ENCODE measurements at places on chromosomes 3 and 15.

- no peak for DNase-seq
Measured at GRCh38 chr3:128567141-128567540, 74.1 kb upstream of the GATA2 start.

GRCh38 chr3:111592143-111592542, 3.0 kb downstream of the ZBED2 start:
- no peak for DNase-seq

DNA sequence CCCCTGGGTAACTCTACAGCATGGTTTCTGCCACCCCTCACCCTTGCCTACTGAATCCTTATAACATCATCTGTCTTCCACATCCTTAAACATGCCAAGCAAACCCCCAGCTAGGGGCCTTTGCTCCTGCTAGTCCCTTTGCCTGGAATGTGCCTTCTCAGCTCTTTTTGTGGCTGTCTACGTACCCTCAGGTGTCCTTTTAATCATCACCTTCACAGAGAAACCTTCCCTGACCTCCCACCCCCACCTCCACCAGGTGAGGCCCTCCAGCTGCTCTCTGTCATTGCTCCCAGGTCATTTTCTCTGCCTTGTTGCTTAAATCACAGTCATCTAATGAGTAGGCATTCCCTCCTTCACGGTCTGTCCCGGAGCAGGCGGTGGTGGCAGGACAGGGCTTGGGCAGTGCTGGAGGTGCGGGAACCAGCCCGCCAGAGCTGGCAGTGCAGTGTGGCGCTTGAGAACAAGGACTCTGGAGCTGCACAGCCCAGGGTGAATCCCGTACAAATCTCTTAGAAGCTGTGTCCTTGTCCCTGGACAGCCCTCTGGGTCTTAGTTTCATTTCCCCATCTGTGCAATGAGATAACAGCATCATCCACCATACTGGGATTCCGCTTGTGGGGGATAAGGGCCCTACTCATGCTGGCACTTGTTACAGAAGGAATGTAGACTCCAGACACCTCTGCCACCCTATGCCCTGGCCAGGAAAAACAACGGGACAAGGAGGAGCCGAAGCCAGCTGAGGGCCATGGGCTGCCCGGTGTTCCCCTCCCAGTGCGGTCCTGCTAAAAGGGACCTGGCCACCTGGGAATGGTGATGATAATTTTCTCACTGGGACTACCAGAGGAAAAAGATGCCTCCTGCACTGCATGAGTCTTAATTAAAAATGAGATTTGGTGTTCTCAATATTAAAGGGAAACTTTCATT, 52.1 kb upstream of the IQSEC1 start:
- DNase-seq = no peak

GRCh38 chr3:99678023-99678422, 39.6 kb downstream of the COL8A1 start:
- peak; percentile 56 for DNase-seq

DNA sequence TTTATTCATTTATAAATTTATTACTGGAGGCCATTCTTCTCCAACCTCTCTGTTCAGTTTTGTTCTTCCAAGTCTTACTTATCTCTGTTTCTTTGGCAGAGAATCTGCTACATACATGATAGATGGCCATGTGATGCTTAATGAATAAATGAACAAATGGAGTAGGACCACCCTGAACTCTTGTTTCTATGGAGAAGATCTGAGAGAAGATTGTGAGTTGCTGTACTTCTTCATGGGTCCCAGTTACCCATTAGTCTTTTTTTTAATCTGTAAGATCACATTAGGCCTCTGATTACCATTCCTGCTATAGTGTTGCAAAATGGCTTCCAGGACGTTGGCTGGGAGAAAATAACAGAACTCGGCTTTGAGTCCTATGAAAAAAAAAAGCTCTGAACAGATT, 191.9 kb upstream of the SYNPR start:
- no peak for DNase-seq

DNA sequence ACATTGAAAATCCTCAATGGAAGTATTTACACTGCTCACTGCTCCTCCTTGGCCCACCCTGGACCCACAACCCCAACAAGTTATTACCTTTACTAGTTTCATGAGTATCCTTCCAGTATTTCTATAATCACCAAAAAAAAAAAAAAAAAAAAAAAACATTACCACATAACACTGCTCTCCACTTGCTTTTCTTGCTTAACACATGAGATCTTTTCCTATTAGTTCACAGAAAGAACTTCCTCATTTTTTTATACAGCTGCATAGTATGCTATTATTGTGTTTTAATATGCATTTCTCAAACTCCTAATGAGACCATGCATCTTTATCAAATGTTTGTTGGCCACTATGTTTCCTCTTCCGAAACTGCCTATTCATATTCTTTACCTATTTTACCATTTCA, 14.6 kb downstream of the GABPB1 start:
- no peak for DNase-seq

DNA sequence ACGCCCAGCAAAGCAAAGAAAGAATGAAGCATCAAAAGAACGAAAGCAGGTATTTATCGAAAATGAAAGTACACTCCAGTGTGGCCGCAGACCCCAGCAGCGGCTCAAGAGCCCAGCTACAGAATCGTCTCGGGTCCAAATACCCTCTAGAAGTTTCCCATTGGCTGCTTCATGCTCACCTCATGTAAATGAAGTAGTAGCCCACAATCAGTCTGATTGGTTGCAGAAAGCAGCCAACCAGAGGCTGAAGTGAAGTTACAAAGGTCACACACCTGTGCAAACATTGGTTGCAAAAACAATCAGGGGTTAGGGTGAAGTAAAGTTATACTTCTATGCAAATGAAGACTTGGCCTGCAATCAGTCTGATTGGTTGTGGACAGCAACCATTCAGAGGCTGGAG, 32.0 kb downstream of the SV2B start:
- no peak for DNase-seq

- no peak for DNase-seq
Measured at GRCh38 chr3:147393261-147393942, 12.9 kb downstream of the ZIC4 start.

DNA sequence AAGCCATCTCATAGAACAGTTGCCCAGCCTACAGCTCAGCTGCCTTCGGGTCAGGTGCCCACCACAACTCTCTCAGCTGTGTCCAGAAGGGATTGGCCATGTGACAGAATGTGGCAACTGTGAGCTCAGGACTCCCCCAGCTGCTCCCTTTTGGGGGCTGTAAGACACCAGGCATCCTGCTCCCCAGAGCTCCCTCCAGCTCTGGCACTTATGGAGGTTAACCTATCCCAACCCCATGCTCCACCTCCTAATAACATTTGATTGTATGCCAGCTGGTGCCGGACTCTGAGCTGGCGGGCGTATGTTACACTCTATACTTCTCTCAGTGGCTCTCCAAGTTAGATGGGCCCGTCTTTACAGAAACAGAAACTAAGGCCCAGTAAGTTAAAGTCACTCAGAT, 222.8 kb downstream of the FAM43A start:
- DNase-seq = no peak

DNA sequence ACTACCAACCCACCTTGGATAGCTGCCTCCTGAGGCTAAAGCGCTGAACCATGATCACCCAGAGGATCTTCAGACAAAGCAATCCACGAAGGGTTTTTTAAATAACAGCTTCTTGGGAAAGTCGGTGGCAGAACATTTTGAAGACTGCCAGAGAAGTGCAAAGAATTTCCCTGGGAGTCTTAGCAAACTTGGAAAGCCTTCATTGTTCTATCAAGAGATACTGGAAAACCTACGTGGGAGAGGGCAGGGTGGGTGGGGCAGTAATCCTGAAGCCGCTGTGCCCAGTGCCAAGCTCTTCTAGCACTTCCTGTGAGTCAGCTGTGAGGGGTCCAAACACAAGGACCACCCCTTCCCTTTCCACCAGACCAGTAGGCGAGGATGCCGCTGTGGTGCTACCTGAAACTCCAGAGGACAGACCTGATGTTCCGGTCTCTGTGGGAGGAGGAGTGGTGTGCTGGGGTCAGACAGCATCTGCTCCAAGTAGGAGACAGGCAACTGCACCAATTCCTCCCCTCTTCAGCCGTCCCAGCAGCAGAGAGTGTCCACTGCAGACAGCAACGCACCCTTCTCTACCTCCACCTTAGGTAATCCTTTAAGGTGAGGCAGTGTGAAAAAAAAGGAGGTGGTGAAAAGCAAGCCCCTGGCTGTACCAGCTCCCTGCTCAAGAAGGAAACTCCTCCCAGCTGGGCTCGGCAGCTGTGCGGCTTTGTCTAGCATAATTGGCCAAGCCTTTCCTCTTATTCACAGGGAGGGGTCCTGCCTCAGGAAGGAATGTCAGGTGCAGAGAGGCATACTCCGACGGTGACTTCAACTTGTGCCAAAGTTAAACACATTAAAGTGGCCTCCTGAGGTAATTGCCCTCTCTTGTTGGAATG, 99.0 kb downstream of the TMCC1 start:
- DNase-seq = no peak

DNA sequence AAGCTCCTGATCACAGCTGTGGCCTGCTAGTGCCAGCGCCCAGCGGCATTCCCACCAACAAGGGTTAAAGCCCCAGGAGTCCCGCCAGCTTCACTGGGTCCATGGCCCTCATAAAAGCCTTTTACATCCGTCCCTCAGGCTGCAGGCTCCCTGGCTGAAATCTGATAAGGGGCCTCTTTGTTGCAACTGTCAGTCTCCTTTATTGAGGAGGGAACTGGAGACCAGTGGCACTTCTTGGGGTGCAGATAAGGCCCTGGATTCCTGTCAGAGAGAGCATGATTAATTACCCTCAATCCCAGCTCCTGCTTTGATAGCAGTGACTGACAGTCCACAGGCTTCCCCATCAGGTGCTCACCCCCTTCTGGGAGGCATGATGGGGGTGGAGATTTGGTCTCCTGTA, 30.9 kb upstream of the CLK3 start:
- no peak for DNase-seq

GRCh38 chr15:83210619-83211018, 3.0 kb upstream of the HDGFL3 start:
- peak; percentile 12 for DNase-seq

Data from AG08396 (cell line).